ENCODE measurements at places on chromosomes 4 and X.
A peak's percentile ranks its signal among the peaks of the same experiment; 100 is the strongest.

GRCh38 chrX:103831803-103832544 is at the start of gene RAB9B:
Gene RAB9B, minus strand, starts transcription at chrX:103832257. Its CDS starts 6,473 bp downstream, at chrX:103825784.
- DNase-seq: peak; percentile 29

DNA sequence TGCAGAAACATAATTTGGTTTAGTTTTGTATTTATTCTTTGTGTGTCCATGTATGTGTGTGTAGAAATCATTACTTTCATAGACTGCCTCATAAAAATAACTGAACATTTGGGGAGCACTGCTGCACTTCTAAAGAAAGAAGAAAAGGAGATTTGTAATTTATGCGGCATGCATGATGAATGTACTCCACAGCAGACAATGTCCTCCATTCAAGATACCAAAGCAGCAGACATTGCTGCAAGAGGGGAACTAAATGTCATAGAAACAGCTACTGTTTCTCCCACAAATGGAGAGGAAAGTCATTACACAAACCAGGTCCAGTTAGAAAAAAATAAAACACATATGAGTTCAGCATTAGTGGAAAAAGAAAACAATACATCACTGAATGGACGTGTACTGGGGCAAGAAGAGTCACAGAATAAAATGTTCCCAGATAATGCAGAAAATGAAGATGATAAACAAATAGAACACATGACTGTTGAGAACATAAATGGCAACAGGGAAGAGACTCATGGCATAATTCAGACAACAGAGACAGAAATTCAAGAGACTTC is 2.6 kb downstream of the DTHD1 start:
- no peak for DNase-seq

DNA sequence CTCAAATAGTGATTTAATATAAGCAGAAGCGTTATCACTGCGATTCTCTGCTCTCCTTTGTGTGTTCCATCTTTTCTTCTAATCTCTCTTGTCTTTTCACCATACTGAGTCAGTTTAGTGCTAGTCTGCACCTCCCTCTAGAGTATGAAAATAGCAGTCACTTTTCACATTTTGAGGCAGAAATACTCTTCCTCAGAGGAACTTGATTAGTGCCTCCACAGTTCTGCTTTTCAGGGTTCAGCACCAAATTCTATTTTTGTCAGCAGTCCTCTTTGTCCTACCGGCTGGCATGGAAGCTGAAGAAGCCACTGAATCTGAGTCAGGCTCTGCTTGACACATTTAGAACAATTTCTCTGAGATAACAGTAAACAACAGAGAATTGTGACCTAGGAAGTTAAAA is 49.7 kb upstream of the ANKRD17 start:
- DNase-seq: no peak

- no peak for DNase-seq
Observed at GRCh38 chr4:7031558-7032449, 11.4 kb upstream of the TADA2B start.

- DNase-seq: no peak
Observed at GRCh38 chrX:136065044-136065671, 79.9 kb downstream of the SLC9A6 start.

DNA sequence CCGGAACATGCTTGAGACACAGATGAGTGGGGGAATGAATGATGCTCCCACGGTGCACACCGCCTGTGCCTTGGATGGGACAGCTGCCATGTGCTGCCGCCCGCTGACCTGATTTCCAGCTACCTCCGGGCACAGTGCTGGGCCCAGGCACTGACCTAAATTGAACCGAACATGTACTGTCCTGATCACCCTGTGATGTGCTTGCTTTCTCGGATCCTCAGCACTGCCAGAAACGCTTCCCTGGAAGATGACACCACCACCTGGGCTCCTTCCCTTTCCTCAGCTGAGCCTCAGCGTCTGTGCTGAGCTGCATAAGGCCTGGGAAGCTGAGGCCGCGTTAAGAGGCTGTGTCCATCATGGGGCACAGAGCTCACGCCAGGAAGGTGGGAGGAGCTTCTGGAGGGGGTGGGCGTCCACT is 39.3 kb upstream of the MXD4 start:
- no peak for DNase-seq

DNA sequence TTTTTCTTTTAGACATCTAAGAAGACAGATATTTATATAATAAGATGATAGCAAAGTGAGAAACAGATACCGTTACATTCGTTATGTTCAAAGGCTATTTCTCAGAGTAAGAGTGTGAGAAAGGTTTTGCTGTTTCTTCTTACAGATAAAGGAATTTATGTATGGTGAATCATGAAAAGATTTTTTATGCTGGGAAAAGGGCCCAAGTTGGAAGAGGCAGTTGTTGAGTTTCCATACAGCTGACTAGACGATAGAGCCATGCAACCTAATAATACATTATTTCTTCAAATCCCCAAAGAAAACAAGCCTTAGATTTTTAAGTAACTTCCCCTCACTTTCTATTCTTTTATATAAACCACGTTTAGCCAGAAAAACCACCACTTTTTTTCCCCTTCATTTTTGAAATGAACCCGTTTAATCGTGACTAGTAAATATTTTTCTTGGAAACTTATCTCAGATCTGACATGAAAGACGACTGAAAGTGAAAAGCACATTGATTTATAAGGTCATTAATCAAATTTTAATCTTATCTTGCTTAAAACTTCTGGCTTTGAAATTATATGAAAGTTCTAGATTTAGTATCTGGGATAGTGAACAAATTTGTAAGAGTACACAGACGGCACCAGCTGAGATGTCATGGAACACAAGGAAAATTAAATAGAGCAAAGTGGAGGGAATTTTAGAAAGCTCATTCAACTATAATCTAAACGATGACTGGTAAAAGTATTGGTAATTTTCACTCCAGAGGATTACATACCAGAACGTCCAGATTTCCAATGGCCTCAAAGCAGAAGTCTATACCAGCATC is 10.9 kb downstream of the ADH6 start:
- no peak for DNase-seq

DNA sequence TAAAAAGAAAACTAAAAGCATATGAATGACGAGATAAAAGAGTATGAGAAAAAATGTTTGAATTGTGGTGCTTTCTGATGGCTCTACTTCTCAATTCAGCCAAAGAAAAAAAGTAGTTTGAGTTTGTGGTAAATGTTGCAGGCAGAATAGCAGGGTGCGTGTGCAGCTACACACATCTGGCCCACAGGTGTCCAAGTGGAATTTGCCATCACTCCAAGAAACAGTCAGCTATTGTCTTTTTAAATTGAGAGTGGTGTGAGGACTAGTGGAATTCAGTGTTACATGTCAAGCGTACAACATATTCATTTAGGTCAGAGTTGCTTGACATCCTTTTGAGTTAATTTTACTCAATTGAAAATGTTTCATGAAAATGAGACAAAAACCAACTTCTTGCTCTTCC is 424.8 kb upstream of the MAD2L1 start:
- DNase-seq: no peak

Measured in stimulated activated CD4-positive, alpha-beta T cell treated with anti-CD3 and anti-CD28 coated beads, Interleukin-1b, Interleukin-23, amount 100 ng/mL, for 1 hour (primary cell).